SK-MEL-5 (cell line): ENCODE measurements at places on chromosomes 4 and X. TPM values are rescaled to one million over a fixed set of nuclear protein-coding genes. Genes with fewer than 3 reads are reported as not detected.

The F8 gene
- total RNA-seq: 0.50 and 0.56 TPM in 2 replicates

The MAGEB16 gene
- total RNA-seq: not detected in 2 replicates

The FAM9B gene
- 0.11 and 0.13 TPM in 2 replicates for total RNA-seq

The RGN gene
- 0.29 TPM in 2 replicates for total RNA-seq

DNA sequence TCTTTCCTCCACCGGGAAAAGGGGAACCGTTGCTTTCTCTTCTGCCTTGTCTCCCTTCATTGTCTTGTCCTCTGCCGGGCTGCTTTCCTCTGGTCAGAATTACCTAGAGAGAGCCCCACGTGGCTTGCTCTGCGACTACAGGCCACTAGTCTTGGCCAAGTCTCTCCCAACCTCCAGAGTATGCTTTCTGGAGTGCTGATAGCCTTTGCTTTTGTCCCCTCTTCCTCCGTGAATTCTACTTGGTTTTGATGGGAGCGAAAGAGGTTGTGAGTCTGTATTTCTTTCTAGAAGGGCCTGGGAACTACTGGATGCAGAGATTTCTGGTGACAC lies 5.3 kb upstream of the POU4F2 start:
- no peak for DNase-seq

DNA sequence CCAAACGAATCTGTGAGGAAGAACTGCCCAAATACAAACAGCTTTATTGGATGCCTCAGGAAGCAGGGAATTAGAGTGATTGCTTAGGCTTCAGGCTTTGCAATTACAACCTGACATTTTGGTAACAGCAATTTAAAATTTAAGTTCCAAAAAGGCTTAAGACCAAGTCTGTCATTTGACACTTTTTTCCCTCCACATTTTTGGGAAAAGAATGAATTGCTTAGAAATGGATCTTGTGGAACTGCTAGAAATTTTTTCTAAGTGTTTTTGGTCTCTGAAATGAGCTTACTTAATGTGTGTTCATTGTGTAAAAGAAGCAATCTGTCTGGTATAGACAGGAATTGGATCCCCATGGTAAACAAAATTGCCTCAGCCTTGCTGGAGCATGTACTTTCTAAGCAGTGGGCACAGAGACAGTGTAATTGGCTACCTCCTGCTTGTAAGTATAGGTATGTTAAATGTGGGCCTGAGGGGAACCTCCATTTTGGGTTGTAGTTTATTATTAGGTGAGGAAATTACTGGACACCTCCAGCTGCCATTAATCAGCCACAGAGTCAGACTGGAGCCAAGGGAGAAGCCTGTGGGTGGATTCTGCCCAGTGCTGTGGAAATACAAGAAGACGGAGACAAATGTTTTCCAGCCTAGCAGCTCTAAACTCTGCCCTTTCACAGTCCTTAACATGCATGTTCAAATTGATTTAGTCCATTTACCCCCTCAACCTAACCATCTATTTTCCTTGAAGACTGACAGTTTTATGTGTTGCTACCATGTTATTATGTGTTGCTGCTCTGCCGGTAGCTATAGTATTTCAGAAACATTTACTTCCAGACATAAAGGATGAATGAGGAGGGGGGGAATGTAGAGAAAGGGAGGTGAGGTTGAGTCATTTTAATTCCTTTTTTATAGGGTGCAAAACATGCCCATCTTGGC lies 473.0 kb downstream of the SPRY1 start:
- DNase-seq: no peak

GRCh38 chr4:182320580-182320979 lies 77.4 kb downstream of the TENM3 start:
- no peak for DNase-seq

GRCh38 chr4:102518703-102519131 lies 17.6 kb downstream of the NFKB1 start:
- no peak for DNase-seq

- no peak for DNase-seq
These were observed 51.4 kb downstream of the ARAP2 start for GRCh38 chr4:36192922-36193321.

DNA sequence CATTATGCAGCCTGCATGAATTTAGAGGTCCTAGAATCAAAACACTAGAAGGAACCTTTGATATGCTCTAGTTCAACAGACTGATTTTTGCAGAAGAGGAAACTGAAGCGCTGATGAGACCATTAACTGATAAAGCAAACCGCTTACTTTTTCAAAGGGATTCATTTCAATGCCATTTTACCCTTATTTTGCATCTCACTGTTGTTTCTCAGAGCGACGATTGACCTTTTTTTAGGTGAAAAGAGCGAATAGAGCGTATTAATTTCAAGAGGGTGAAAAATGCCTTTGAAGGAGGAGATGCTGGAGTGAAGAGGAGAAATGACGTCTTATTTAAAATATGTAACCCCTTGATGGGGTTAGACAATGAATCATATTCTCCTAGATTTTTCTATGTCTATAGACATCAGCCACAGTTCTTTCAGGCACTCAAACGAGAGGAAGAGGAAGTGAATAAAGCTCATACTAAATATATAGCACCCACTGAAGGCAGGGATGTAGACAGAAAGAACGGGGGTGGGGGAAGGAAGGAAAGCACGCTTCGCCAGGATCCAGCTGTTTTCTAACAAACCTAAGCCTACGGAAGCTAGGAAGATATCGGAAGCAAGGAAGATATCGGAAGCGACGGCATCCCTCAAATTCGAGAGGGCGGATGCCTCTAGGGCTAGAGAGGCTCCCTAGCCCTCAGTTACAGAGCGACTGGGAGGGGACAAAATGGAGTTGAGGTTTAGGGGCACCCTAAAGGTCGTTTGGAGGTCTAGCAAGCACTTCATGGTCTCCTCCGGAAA lies 848 bp downstream of the ACSL4 start:
- DNase-seq: peak; percentile 3

DNA sequence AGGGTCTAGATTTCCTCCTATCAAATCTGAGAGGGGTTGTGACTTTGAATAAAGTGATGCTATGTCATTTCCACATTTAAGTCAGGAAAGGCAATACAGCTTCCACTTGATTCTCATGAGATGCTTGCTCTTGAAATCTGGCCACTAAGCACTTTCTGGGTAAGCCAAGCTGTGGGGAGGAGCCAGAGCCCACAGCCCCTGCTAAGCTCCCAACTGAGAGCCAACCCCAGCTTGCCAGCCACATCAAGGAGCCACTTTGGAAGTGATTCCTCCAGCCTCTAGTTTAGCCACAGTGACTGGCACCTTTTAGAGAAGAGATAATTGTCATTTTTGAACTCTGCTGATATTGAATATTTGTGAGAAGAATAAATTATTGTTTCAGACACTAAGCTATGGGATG lies 1441.5 kb upstream of the IGFBP7 start:
- no peak for DNase-seq

DNA sequence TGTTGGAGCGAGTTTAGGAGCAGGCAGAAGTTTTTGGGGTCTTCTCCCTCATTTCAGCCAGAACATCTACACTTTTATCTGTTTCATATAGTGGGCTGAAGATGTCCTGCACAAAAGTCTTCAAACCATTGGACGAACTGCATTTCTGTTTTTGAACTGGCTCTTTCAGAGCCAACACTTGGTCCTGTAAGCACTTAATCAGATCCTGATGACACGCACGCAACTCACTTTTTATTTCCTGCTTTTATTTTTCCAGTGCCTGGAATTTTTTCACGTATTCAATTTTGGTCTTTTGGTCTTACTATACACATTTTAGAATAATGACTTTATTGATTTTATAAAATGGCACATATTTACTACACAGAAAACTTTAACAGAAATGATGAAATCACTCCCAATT lies 40.2 kb upstream of the NKX3-2 start:
- no peak for DNase-seq

- DNase-seq: peak; percentile 23
These were observed 75.9 kb upstream of the CPEB2 start for GRCh38 chr4:14926368-14926767.
